ENCODE measurements at places on chromosomes 2 and 18.

- no peak for DNase-seq
Measured at GRCh38 chr2:138455691-138456090, 45.9 kb upstream of the SPOPL start.

DNA sequence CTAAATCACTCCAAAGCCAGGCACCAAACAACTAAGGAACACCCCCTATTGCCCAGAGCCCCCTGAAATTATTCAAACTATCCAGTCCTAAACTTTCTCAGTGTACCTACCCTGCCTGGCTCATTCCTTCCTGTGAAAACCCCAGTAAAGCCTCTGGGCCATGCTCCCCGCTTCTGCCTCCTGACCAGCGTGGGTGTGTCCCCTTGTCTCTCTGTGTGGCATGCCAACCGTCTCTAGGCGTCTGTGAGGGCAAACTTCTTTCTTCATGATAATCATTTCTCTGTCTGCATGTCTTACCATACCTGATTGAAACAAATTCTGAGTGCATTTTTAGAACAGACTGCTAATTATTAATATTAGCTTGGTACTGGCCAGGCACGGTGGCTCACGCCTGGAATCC lies 109.0 kb upstream of the MSH2 start:
- no peak for DNase-seq

DNA sequence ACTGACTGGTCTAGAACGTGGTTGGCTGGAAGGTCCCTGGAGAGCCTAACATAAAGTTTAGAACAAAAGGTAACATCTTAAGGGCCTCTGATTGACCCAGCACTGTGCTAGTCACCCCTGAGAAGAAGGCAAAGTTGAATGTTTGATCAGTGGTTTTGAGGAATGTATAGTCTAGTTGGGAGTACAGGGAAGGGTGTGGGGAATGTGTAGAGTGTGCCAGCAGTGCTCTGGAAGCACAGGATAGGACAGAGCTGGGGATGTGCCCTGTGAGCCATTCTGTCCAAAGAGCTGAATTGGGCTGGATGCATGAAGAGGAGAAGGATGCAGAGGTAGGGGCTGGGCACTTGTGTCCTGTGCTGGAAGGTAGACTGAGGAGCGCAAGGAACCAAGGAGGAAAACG lies 41.0 kb upstream of the DOCK10 start:
- DNase-seq = no peak

DNA sequence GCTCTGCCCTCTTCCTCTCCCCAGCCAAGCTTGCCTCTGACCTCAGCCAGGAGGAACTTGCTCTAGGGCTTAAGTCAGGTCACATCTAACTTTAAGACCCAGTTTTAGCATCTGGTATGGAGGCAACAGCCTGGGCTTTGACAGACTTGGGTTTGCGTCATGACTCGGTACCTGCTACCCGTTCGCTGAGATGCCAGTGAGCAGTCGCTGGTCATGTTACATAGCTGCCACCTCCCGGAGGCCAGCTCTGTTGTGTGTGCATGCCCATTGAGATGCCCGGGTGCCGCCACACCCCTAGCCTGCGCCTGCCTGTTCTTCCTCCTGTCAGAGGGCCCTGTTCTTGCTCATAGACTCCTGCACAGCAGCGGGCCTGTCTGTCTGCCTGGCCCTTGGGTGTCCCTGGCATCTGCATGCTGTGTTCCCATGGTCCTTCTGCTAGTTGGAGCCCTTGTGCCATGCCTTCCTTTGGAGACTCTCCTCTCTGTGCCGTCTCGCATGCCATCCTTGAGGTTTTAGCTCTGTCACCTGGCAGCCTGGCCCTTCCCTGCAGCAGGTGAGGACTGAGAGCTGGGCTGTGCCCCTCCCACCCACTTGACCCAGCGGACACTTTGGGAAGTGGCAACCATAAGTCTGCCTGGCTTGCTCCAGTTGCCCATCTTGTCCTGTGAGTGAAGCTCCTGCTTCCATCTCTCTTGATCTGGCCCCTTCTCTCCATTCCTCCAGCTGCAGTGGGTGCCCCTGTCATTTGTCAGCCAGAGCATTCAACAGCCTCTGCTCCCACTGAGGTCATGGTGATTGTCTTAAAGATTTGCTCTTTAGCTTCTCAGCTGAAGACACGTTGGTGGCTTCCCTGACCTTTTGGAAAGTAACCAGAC lies 24.9 kb downstream of the ASAP2 start:
- DNase-seq = no peak

GRCh38 chr18:9025091-9025838 lies 77.2 kb upstream of the NDUFV2 start:
- DNase-seq = no peak
